T follicular helper cell (primary cell): ENCODE measurements at places on chromosomes 2 and 18.
A peak's percentile ranks its signal among the peaks of the same experiment; 100 is the strongest.

DNA sequence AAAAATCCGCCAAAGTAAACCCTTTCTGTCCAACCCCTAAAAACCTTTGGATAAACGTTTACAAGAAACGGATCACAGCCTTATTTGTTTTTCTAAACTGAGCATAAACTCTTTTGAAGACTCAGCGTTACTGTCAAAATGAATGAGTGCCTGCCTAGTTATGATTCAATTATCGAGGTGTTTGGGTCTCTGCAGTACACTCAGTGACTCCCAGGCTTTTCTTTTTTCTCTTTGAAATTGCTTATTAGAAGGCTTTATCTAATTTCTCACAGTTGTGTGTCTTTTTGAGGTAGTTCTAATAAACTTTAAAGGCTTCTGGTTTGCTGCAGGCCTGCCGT is 663 bp downstream of the RHBDD1 start:
- DNase-seq = no peak

DNA sequence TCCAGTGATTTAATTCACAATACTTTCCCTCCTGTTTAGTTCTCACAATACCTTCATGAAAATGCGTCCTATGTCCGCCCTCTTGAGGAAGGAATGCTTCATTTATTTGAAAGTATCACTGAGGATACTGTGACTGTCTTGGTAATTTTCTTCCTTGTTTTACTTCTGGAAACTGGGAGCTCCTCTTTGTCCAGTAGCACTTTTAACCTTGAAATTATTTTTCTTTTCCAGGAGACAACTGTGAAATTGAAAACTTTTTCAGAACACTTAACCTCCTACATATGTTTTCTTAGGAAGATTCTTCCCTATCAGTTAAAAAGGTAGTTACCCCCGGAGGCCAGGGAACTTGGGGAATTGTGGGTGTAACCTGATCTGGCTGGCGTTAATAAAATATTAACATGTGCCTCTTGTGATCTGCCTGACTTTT is 58.9 kb upstream of the STON1 start:
- no peak for DNase-seq

DNA sequence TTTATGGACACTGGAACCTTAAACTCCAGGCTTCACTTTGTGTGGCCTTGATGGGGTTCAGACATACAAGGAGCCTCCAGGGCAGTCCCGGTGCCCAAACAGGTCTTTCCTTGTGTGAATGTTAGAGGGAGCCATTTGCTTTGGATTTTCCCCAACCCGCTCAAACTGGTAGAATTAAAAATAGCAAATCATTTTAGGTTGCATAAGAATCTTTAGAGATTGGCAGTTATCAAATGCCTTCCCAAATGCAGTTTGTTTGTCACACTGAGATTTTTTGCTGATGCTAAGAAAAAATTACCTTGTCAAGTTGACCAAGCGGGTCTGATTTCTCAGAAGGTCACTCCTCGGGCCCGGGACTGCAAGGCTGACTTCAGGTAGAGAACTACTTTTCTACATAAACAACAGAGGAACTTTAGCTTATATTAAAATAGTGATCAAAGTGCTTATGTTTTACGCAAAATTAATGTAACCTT is 36.4 kb downstream of the ATP6V1C2 start:
- DNase-seq = no peak

DNA sequence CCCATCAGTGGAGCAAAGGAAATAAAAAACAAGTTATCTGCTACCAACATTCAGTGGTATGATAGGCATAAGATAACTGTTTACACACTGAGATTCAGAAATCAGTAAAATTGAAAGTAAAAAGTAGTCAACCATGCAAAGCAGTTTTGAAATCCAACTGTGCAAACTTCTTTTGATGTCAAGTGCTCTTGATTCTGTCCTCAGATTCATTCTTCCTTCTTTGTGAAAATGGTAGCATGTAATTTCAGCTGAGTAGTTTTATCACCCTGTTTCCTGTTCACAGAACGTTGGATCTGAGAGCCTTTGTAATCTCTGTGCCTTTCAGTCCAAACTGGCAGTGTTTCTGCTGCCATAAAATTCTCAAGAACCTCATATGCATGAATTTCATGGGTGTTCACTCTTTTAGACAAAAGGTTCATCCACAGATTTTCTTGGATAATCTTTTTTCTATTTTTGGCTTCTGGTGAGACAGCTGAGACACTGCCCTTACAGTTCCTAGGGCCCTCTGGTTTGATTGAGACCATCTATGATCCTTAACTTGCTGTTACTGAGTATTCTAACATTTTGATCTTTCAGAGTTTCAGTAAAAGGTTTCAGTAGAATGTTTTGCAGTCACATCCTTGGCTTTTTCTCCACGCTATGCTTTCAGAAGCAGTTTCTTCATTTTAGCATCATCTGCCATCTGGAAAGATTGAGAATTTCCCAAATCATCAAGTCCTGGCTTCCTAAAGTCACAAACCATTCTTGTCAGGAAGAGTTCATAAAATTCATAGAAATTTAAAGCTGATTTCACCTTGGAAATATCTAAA is 272.3 kb upstream of the EPHA4 start:
- no peak for DNase-seq

- DNase-seq = no peak
Observed at GRCh38 chr2:21657445-21657844, 533.7 kb downstream of the TDRD15 start.

DNA sequence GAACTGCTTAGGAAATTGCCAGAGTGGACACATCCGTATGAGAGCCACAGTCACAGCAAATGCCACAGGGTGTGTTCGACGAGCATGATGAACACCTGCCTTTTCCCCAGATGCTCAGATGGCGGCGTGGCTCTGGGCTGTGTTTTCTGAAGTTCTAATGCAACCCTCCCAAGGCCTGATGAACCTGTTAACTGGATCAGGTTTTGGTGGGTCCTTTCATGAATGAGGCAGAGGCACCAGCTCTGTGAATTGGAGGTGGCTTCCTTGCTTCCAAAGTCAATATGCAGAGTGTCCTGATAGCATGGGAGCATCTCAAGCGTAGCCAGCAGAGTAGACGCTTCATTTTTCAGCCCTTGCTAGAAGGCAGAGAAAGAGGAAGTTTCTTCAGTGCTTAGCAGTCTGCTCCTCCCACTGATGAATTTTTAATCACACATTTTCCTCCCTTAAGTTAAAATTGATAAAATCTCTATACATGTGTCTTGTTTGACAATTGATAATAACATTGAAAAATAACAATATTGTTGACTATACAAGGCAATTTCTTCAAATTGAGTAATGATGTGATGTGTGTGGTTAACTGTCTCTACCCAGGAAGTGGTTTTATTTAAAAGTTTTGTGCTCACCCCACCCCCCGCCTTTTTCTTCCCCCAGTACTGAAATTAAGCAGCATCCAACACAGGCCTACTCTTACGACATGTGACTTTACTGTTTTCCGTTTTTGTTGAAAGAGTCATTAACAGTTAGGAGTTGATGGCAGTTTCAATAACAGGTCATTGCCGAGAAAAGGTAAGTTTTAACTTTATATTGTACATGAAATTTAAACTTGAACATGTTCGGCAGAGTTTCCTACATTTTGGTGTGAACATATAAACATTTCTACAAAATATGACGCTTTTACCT is at the start of gene ARHGAP15:
TSS of gene ARHGAP15 (plus strand) at position 739 of the 900 bp plus-strand sequence.
- DNase-seq = peak; percentile 62

- DNase-seq = peak; percentile 91
Observed at GRCh38 chr2:110677530-110678456, at the start of gene BUB1. BUB1 (minus strand) TSS chr2:110678063; CDS start chr2:110677995, 68 bp downstream.

DNA sequence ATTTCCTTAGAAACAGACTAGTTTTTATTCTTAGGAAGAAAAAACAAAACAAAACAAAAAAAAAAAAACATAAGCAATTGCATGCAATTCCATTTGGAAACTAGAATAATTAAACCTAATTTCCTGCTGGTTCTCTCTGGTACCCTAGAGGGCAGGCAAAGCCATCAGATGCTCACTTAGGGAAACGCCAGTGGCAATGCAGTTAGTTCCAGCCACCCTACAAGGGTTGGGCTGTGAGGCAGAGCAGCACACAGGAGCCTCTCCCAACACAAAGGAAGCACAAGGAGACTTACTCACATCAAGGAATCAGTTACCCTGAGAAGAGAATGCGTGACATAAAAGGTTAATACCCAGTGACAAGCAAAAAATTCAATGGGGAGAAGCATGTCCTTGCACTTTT is 28.8 kb downstream of the CCDC93 start:
- no peak for DNase-seq

DNA sequence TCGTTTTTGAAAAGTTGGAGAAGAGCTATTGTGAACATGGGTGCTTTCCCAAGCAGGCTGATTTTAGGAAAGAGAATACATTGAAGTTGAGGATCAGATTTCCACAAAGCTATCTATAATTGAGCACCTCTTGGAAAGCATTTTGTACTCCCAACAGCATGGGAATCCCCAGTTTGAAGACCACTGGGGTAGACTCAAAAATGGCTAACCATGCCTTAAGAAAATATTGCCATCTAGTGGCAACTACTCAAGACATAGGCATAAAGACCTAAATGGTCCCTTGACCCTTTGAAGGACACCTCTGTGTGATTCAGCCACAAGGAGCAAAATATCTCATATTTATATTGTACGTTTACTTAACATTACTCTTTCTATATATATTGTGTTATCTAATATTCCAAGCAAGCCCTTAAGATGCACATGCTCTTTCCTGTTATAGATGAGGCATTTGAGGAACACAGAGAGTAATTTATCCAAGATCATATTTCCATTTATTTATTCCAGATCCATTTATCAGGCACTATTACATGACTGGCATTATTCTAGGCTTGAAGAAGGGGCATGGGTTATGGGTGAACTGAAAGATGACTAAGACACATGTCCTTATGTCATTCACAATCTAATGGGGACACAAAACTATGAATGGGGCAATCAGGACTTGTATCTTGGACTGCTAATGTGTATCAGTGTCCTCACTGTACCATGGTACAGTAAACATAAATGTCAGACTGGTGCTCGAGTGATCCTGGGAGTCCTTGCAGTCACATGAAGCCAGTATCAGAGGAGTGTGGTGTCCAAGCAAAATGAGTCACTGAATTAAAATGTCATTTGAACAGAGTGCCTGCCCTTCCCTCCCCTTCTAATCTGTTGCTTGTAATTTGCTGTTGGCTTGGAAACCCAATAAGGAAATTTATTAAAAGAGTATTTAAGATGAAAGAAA is 121.0 kb upstream of the XPO1 start:
- DNase-seq = no peak

- DNase-seq = no peak
Observed at GRCh38 chr2:13002536-13003331, 286.0 kb downstream of the TRIB2 start.

GRCh38 chr18:44638811-44639210 is 41.9 kb upstream of the SETBP1 start:
- DNase-seq = no peak

GRCh38 chr2:219273937-219274336 is 5.2 kb upstream of the DNAJB2 start:
- no peak for DNase-seq

- no peak for DNase-seq
Observed at GRCh38 chr2:133855526-133855925, 287.3 kb upstream of the NCKAP5 start.

- DNase-seq = no peak
Observed at GRCh38 chr2:64987001-64987955, 1.9 kb upstream of the SLC1A4 start.

GRCh38 chr2:134647607-134648256 is 71.1 kb downstream of the TMEM163 start:
- DNase-seq = no peak

- no peak for DNase-seq
Observed at GRCh38 chr2:208356846-208357574, 49.6 kb upstream of the PTH2R start.

DNA sequence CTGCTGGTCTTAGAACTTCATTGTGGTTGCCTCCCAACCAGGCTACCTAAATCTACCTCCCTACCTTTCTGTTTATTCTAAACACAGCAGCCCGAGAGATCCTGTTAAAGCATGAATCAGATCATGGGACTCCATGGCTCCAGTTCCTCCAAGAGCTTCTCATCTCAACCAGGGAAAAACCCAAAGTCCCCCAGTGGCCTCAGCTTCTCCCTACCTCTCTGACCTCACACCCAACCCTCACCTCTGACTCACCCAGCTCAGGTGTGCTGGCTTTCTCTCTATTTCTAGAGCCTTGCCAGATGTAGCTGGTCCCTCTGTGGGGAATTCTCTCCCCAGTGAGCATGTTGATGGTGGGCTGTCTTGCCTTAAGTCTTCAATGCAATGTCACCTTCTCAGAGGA is 93.8 kb upstream of the COPS8 start:
- no peak for DNase-seq

DNA sequence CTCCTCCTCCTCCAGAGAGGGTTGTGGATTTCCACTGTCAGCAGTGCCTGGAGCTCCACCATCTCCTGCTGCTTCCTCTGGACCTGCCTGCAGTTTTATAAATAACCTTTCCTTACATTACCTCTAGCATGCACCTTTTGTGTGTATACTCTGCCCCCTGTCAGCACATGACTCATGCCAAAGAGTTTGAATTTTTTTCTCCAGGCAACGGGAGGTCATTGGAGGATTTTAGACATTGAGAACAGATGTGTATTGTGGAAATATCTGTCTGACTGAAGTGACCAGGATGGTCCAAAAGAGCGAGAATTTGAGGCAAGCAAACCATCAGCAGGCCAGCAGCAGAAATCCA is 31.7 kb downstream of the IL37 start:
- DNase-seq = no peak

GRCh38 chr2:24885221-24886125 is 34.6 kb downstream of the ADCY3 start:
- DNase-seq = no peak

DNA sequence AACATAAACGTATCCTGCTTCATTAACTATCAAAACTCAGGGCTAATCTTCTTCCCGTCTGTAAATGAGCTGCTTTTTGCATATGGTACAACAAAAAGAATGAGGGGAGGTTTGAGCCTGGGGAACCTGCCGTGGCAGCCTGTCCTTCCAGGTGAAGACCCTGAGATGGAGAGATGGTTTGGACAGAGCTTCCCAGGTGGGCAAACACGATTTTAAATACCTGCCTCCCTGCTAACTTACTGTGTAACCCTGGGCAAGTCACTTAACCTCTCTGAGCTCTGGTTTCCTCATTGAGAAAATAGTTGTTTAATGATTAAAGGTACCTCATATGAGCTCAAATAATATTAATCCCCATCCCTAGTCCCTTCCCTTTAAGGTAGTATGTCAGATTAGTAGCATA is 9.0 kb downstream of the EMX1 start:
- no peak for DNase-seq

DNA sequence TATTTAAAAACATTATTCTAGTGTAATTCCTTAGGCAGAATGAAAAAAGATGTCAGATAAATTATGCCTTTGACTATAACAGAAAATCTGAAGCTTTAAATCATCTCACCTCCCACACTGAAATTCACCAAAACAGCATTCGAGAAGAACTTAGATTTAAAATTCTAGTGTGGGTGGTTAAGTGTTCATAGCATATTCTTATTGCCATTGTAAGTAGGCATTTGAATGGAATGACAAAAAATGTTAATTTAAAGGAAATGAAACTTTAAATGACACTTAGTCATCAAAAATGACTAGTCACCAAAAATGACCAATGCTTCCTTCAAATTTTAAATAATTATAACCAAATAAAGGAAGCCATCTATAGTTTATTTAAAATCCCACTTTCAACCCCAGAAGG is 7.0 kb upstream of the ZNF407 start:
- DNase-seq = no peak

GRCh38 chr2:127199223-127199622 is 20.9 kb downstream of the CYP27C1 start:
- DNase-seq = no peak

- no peak for DNase-seq
Observed at GRCh38 chr2:157792335-157793052, 83.6 kb downstream of the ACVR1 start.

GRCh38 chr18:72409903-72410302 is 134.2 kb downstream of the CBLN2 start:
- DNase-seq = no peak
